ENCODE measurements at places on chromosomes 5 and 9. TPM values are rescaled to one million over a fixed set of nuclear protein-coding genes. Genes with fewer than 3 reads are reported as not detected.

ATOSB gene
- 27.9 TPM for total RNA-seq

ADCY2 gene
- total RNA-seq, result 163 TPM

DEPDC1B gene
- total RNA-seq, result 1.8 TPM

SPATA31D1 gene
- not detected for total RNA-seq

All from dorsolateral prefrontal cortex (tissue), 122 donors.